ENCODE measurements at places on chromosomes 5 and 9.

GRCh38 chr9:91424403-91425176, 958 bp upstream of the NFIL3 start:
- peak overlapping the region; percentile 99 for H3K27ac ChIP-seq
- peaks cover 27% of the 10 kb centered on the region for H3K4me1 ChIP-seq
- no peaks in the 10 kb centered on the region for H3K36me3 ChIP-seq
- H3K4me3 ChIP-seq, result peak overlapping the region; percentile 79
- peak; percentile 90 for DNase-seq
- H3K27me3 ChIP-seq, result no peaks in the 10 kb centered on the region

DNA sequence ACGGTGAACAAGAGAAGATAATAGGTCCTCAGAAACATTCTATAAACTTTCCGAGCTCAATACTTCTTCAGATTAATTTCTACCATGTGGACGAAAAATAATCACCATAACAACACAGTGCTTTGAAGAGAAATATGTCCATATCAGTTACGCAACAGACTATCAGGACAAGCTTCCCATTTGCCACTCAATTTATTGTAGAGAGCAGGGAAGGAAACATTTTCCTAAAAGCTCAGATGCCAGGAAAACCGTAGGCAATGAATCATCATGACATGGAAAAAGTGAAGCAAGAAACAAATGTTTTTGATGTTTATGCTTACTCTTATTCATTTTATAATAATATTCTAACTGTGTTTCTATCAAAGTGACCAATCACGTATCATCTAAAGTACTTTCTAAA, 87.6 kb downstream of the S1PR3 start:
- no peak for DNase-seq
- peak overlapping the region; percentile 52 for H3K27ac ChIP-seq
- H3K27me3 ChIP-seq, result no peaks in the 10 kb centered on the region
- no peak overlapping the region for H3K4me3 ChIP-seq

- no peak overlapping the region for H3K4me3 ChIP-seq
- no peaks in the 10 kb centered on the region for H3K27me3 ChIP-seq
- no peak for DNase-seq
- no peaks in the 10 kb centered on the region for H3K36me3 ChIP-seq
These were observed 28.8 kb downstream of the GARNL3 start for GRCh38 chr9:127293328-127293727.

DNA sequence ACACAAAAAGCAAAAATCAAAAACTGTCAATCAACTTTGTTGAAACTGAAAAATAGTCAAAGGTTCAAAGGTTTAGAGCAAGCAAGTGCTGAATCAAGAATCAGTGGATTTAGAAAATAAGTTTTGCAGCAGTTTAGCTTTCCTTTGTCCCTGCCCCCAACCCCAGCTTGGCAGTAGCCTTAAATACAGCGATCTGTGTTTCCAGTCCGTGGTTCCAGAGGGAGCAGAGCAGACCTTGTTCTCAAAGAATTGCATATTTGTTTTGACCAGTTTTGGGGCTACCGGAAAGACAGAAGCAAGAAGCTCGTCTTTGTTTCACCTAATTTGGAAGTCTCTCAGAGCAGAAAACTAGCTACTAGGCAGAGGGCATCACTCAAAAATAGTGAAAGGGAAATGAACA, 57.2 kb upstream of the PRDM9 start:
- H3K27ac ChIP-seq, result no peak overlapping the region
- H3K36me3 ChIP-seq, result no peaks in the 10 kb centered on the region
- no peak for DNase-seq
- no peak overlapping the region for H3K4me3 ChIP-seq
- no peaks in the 10 kb centered on the region for H3K27me3 ChIP-seq
- H3K4me1 ChIP-seq, result no peaks in the 10 kb centered on the region

GRCh38 chr5:38417658-38418017, 138.8 kb downstream of the LIFR start:
- no peak overlapping the region for H3K4me3 ChIP-seq
- H3K36me3 ChIP-seq, result no peaks in the 10 kb centered on the region
- peak overlapping the region; percentile 78 for H3K27ac ChIP-seq
- H3K27me3 ChIP-seq, result peaks cover 3% of the 10 kb centered on the region
- no peak for DNase-seq

- H3K4me3 ChIP-seq, result no peak overlapping the region
- no peaks in the 10 kb centered on the region for H3K36me3 ChIP-seq
These were observed 89.9 kb downstream of the MAPKAP1 start for GRCh38 chr9:125617087-125617486.

GRCh38 chr9:86703346-86703745, 244.0 kb downstream of the GAS1 start:
- DNase-seq, result no peak
- no peaks in the 10 kb centered on the region for H3K4me1 ChIP-seq

- H3K4me3 ChIP-seq, result no peak overlapping the region
- no peak for DNase-seq
- no peaks in the 10 kb centered on the region for H3K4me1 ChIP-seq
- no peaks in the 10 kb centered on the region for H3K36me3 ChIP-seq
- H3K27me3 ChIP-seq, result no peaks in the 10 kb centered on the region
These were observed 180.0 kb upstream of the RGMB start for GRCh38 chr5:98593418-98593817.

- H3K27me3 ChIP-seq, result no peaks in the 10 kb centered on the region
- H3K36me3 ChIP-seq, result peaks cover 3% of the 10 kb centered on the region
These were observed 156.1 kb upstream of the SPEF2 start for GRCh38 chr5:35461530-35461929.

- DNase-seq, result no peak
- H3K36me3 ChIP-seq, result no peaks in the 10 kb centered on the region
- no peaks in the 10 kb centered on the region for H3K27me3 ChIP-seq
- no peak overlapping the region for H3K4me3 ChIP-seq
These were observed 19.7 kb upstream of the PHYKPL start for GRCh38 chr5:178252258-178252657.

DNA sequence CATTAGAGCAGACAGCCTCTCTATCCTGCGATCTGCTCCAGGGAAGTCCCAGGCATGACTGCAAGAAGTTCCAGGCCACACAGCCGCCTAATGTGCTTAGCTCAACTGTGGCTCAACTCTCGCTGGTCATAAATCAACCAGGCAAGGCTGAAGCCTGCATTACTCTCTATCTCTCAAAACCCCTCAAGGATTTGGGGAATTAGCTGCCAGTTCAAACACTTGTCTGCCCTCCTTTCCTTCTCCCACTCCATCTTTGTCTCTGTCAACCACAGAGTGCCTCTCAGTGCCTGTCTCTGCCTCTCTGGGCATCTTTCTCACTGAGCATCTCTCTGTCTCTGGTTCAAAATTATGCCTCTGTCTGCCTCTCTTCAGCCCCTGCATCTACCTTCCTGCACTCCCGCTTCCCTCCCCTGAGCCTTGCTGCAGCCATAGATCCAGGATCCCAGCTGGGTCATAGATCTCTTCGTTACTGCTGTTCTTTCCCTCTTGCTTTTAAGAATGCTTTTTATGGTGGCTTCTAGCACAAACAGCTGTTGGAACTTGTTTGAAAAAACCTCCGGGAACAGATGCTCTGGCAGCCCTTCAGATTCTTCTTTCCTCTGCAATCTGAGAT, 27.9 kb upstream of the GALNT10 start:
- H3K36me3 ChIP-seq, result no peaks in the 10 kb centered on the region
- H3K4me1 ChIP-seq, result no peaks in the 10 kb centered on the region
- H3K27me3 ChIP-seq, result peaks cover 3% of the 10 kb centered on the region
- no peak overlapping the region for H3K4me3 ChIP-seq
- no peak for DNase-seq

DNA sequence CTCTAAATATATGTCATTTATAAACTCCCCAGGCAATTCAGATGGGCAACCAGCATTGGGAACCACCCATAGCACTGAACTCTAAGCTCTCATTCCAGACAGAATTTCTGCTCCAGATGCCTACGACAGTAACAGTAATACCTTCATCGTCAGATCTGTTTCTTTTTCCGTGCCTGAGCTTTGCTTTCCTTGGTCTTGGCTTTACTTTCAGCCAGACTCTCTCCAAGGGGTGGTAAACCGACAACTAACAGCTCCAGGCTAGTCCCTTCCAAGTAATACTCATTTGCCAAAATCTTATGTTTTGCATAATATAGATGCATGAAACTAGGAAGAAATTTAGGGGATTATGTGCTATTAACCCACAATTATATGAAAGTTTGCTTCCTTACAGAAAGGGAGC, 102.3 kb downstream of the PJA2 start:
- no peak overlapping the region for H3K27ac ChIP-seq
- H3K27me3 ChIP-seq, result no peaks in the 10 kb centered on the region

DNA sequence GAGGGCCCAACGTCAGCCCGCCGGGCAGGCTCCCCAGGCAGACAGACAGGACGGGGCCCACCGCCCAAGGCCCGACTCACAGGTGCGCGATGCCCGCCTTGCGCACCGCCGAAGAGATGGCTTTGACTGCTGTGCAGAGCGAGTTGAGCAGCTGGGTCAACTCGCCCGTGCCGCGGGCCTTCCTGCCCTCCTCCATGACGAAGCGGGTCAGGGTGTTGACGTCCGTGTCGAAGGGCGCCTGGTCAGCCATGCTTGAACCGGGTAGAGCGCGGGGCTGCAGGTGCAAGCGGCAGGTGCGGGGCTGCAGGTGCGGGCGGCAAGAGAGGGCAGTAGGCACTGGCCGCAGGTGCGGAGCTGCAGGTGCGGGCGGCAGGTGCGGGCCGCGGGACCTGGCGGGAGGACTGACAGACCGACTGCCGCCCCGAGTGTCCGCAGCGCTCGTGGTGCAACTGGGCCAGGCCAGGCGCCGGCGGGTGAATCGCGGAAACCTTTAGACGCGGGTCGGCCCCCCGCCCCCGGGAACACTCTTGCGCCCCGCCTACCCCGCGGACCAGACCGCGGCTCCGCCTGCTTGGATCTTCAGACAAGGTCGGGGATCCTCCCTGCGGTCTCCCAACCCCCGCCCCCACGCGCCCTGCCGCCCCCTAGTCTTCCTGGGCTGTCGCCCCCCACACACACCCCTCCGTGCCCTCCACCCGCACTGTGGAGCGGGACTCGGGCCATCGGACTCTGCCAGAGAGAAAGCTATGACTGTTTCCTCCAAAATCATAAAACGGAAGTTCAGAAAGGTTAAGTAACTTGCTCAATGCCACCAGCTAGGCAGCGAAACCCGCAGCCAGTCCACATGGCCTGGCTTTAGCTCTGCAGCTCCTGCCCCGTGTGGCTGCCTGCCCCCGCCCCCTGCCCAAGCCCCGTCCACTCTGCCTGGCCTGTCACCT, at the start of gene FBP1:
TSS of gene FBP1 (minus strand) at position 458 of the 938 bp plus-strand sequence. CDS start at position 250, 208 bp downstream.
- peak within 1 kb of the TSS; percentile 57 for H3K27ac ChIP-seq
- no peaks in the 10 kb centered on the region for H3K4me1 ChIP-seq
- peak; percentile 65 for DNase-seq
- no peaks in the 10 kb centered on the region for H3K36me3 ChIP-seq

GRCh38 chr9:101566904-101567724, 27.7 kb downstream of the PPP3R2 start:
- no peaks in the 10 kb centered on the region for H3K4me1 ChIP-seq
- H3K36me3 ChIP-seq, result peaks cover 14% of the 10 kb centered on the region
- DNase-seq, result peak; percentile 25
- H3K27ac ChIP-seq, result no peak overlapping the region

DNA sequence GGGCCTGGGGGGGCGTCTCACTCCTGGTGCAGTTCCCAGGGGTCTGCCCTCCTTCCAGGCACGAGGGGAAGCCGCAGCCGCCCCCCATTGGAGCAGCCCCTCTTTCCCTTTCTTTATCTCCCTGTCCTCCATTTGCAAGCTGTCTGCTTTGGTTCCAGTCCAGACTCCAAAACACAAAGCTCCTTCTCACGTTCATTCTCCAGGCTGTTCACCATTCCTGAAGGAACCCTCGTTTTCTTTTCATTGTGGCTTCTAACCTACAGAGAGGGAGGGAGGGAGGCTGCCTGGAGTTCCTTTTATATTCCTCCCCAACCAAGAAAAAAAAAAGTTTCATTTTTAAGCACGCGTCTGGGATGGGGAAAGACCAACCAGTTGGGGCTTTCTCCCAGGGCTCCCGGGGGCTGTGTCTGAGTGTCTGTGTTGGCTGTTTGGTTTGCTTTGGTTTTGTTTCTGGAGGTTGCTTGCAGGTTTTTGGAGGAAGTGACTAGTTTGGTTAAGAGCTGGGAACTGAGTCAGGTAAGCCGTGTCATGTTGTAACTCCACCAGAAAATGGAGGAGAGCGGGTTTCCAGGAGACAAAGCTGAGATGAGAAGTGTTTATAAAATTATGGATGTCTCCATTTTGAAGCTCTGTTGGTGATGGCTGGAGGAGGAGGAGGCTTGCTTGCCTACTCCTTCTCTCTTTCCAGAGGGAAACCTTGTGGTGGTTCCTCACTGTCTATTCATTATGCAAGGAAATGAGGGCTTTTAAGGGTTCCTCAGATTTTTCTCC, 1.6 kb downstream of the ZNF462 start:
- peak overlapping the region; percentile 39 for H3K4me3 ChIP-seq
- peak overlapping the region; percentile 43 for H3K27ac ChIP-seq
- H3K4me1 ChIP-seq, result peaks cover 29% of the 10 kb centered on the region
- DNase-seq, result peak; percentile 32

GRCh38 chr9:12463641-12464040, 229.5 kb upstream of the TYRP1 start:
- DNase-seq, result no peak
- H3K36me3 ChIP-seq, result no peaks in the 10 kb centered on the region
- no peaks in the 10 kb centered on the region for H3K4me1 ChIP-seq
- no peak overlapping the region for H3K4me3 ChIP-seq
- H3K27ac ChIP-seq, result no peak overlapping the region

GRCh38 chr9:35882263-35882848, 12.2 kb upstream of the OR13J1 start:
- DNase-seq, result peak; percentile 94
- H3K36me3 ChIP-seq, result no peaks in the 10 kb centered on the region
- no peaks in the 10 kb centered on the region for H3K27me3 ChIP-seq
- H3K27ac ChIP-seq, result no peak overlapping the region
- no peak overlapping the region for H3K4me3 ChIP-seq

GRCh38 chr9:38228331-38229103, 159.5 kb upstream of the SHB start:
- H3K27me3 ChIP-seq, result peaks cover 5% of the 10 kb centered on the region
- H3K27ac ChIP-seq, result no peak overlapping the region
- H3K36me3 ChIP-seq, result no peaks in the 10 kb centered on the region
- DNase-seq, result no peak
- H3K4me3 ChIP-seq, result no peak overlapping the region

DNA sequence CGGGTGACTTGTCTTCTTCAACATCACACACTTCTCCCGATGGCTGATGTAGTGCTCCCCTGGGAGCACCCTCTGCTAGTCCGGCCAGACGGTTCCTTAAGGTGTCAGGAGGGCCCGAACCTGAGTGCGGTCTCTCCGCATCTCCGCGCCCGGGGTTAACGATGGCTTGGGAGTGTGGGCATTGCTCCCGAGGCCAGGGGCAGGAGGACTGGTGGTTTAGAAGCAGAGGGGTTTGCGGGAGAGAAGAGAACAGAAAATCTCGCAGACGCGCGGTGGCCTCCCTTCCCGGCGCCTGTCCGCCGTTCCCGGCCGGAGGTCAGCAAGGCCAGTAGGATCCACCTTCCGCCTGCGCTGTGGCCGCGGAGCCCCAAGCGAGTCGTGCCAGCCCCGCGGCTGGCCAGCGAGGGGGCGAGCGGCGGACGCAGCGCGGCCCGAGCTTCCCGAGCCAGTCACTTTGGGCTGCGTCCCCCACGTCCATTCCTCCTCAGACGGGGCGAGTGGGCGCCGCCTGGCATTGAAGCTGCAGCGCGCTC, 700 bp downstream of the CDO1 start:
- peaks cover 16% of the 10 kb centered on the region for H3K27me3 ChIP-seq
- H3K4me3 ChIP-seq, result peak overlapping the region; percentile 42
- no peaks in the 10 kb centered on the region for H3K36me3 ChIP-seq
- no peaks in the 10 kb centered on the region for H3K4me1 ChIP-seq
- peak overlapping the region; percentile 88 for H3K27ac ChIP-seq

GRCh38 chr5:142571371-142571770, 114.5 kb downstream of the FGF1 start:
- no peaks in the 10 kb centered on the region for H3K36me3 ChIP-seq
- H3K27ac ChIP-seq, result no peak overlapping the region
- DNase-seq, result no peak
- H3K4me3 ChIP-seq, result no peak overlapping the region
- no peaks in the 10 kb centered on the region for H3K27me3 ChIP-seq
